Activated naive CD8-positive, alpha-beta T cell treated with anti-CD3 and anti-CD28 coated beads, Interleukin-2, amount 10 ng/mL, durations not matched to agents 7 days and 5 days (primary cell): ENCODE measurements at places on chromosomes 7 and 10. TPM values are rescaled to one million over a fixed set of nuclear protein-coding genes. Genes with fewer than 3 reads are reported as not detected.
A peak's percentile ranks its signal among the peaks of the same experiment; 100 is the strongest.

The RAB19 gene
- total RNA-seq = 9.1 TPM

The SAMD9L gene
- total RNA-seq = 107 TPM

The GJD4 gene
- not detected for total RNA-seq

DNA sequence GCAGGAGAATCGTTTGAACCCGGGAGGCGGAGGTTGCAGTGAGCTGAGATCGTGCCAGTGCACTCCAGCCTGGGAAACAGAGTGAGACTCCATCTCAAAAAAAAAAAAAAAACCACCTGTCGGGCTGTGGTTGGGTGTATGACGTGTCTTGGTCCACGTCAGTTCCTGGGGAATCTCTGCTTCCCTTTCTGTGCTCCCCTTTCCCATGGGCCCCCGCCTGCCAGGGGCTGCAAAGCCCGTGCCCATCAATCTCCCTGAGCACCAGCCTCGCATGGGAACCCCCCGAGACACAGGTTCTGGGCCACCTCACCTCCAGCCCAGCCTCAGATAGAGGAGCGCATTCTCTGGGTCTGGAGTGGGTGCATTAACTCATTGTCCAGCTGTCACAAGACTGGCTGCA, 2.3 kb upstream of the SH2B2 start:
- DNase-seq = no peak
- no peak overlapping the region for H3K27ac ChIP-seq
- H3K4me1 ChIP-seq = peaks cover 8% of the 10 kb centered on the region
- H3K27me3 ChIP-seq = peaks cover 13% of the 10 kb centered on the region

- DNase-seq = no peak
- no peaks in the 10 kb centered on the region for H3K27me3 ChIP-seq
- peaks cover 22% of the 10 kb centered on the region for H3K4me1 ChIP-seq
- H3K36me3 ChIP-seq = peaks cover 10% of the 10 kb centered on the region
These were observed 193.1 kb downstream of the RNLS start for GRCh38 chr10:88390041-88390440.

GRCh38 chr10:116472891-116473290, 45.2 kb downstream of the PNLIPRP3 start:
- no peak overlapping the region for H3K27ac ChIP-seq
- DNase-seq = no peak
- no peak overlapping the region for H3K4me3 ChIP-seq
- H3K4me1 ChIP-seq = no peaks in the 10 kb centered on the region
- peaks cover 3% of the 10 kb centered on the region for H3K27me3 ChIP-seq

DNA sequence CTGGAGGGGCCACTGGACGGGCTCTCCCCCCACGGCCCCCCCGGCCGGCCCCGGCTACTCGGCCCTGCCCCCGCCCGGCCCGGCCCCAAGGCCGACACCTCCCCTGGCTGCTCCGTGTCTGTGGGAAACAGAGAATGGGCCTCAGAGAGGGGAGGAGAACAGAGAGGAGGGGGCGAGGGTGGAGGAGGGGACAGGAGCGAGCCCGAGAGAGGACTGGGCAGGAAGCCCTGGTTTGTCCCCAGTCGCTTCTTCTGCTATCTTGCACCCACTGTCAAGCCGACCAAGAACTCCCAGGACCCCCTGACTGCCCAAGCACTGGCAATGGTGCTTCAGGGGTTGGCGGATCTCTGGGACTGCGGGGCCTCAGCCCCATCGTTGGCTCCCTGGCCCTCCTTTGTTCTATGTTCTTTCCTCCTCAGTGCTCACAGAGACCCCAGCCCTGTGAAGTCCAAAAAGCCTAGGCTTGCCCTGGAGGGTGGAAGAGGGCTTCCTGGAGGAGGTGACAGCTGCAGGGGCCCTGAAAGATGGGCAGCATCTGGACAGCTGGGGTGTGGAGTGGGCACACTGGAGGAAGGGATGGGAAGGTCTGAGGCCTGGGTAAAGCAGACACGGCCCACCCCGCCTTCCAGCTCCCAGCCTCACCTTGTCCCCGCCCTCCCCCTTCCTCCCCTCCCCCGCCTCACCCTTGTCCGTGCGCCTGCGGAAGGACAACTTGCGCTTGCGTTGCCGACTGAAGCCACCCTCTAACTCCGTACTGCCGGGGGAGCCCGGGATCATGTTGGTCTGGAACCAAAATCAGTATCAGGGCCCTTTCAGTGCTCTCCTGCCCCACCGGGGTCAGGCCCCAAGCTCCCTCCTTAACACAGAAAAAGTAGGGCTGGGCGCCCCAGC, 30.1 kb downstream of the KCNH2 start:
- no peaks in the 10 kb centered on the region for H3K36me3 ChIP-seq
- no peak overlapping the region for H3K4me3 ChIP-seq
- H3K27ac ChIP-seq = no peak overlapping the region
- peaks cover 18% of the 10 kb centered on the region for H3K27me3 ChIP-seq
- peaks cover 1% of the 10 kb centered on the region for H3K4me1 ChIP-seq
- peak; percentile 15 for DNase-seq

- no peak for DNase-seq
- no peaks in the 10 kb centered on the region for H3K36me3 ChIP-seq
- no peak overlapping the region for H3K27ac ChIP-seq
- peaks cover 10% of the 10 kb centered on the region for H3K4me1 ChIP-seq
- no peak overlapping the region for H3K4me3 ChIP-seq
- H3K27me3 ChIP-seq = peaks cover 22% of the 10 kb centered on the region
These were observed 95.3 kb downstream of the WDR11 start for GRCh38 chr10:120946497-120946896.

GRCh38 chr7:137661634-137662033, 185.1 kb downstream of the DGKI start:
- H3K27me3 ChIP-seq = peaks cover 22% of the 10 kb centered on the region
- H3K27ac ChIP-seq = no peak overlapping the region
- no peak overlapping the region for H3K4me3 ChIP-seq
- H3K4me1 ChIP-seq = no peaks in the 10 kb centered on the region
- no peaks in the 10 kb centered on the region for H3K36me3 ChIP-seq

DNA sequence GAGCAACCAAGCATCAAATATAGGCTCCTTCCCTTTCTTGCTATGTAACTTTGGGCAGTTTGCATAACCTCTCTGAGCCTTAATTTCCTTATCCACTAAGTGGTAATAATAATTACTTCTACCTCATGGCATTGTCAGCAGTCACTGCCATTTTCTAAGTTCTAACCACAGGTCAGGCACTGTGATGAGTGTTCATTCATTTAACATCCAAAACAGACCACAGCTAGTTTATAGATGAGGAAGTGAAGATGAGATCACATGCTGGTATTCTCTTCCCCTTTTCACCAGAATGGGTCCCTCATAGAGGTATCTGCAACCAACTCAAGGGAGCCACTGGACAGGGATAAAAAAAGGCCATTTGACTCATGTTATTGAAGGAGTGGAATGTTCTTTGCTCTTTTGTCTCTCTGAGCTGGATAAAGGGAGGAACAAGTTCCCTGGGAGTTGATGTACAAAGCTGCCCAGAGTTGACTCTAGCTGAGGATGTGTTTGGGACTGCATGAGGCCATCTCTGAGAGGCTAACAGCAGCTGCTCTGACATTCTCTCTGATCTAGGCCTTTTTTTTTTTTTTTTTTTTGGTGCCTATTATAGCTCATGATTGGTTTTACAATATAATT, 65.0 kb downstream of the DNAJC12 start:
- peaks cover 6% of the 10 kb centered on the region for H3K36me3 ChIP-seq
- peak overlapping the region; percentile 86 for H3K27ac ChIP-seq
- DNase-seq = no peak

- peaks cover 7% of the 10 kb centered on the region for H3K27me3 ChIP-seq
- DNase-seq = no peak
- no peak overlapping the region for H3K27ac ChIP-seq
These were observed 2.1 kb upstream of the AGR3 start for GRCh38 chr7:16883918-16884317.

- no peaks in the 10 kb centered on the region for H3K36me3 ChIP-seq
- H3K4me1 ChIP-seq = no peaks in the 10 kb centered on the region
- H3K27me3 ChIP-seq = no peaks in the 10 kb centered on the region
- H3K4me3 ChIP-seq = no peak overlapping the region
- DNase-seq = no peak
These were observed 1357.5 kb upstream of the SORCS1 start for GRCh38 chr10:108521827-108522492.
